ENCODE measurements at places on chromosomes 3 and 15.

DNA sequence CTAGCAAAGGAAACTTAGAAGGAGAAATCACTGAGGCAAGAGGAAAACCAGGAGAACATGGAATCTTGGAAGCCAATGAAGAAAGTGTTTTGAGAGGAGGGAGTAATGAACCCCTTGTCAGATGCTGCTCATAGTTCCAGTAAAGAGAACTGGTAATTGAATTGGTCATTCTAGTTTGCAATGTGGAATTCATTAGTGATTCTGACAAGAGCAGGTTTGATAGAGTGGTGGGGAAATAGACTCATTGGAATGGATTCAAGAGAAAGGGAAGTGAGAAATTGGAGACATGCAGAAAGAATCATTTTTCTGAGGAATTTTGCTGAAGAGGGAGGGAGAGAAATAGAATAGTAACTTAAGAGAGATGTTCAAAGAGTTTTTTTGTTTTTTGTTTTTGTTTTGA, 21.0 kb downstream of the GLCE start:
- no peak for DNase-seq

- DNase-seq, result no peak
These were observed 213.6 kb downstream of the GAP43 start for GRCh38 chr3:115836944-115837343.

- no peak for DNase-seq
These were observed 105.2 kb upstream of the BOC start for GRCh38 chr3:113105966-113106660.

GRCh38 chr3:150497956-150498355, 48.3 kb downstream of the SERP1 start:
- DNase-seq, result no peak

DNA sequence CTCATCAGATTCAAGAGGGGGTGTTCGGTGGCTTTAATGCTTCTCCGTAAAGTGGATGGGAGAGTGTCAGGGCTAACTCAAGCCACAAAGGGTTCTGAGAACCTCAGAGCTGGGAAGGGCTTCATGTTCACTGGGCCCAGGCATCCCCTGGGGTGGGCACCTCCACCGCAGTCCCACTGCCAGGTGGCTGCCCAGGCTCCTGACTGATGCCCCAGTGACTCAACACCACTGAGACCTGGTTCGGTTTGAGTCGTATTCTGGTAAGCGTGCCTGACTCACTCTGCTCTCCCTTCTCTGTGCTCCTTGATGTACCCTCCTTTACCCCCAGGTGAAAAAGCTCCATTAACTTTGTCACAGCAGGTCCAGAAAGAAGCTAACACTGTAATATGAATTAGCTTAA, 304.6 kb downstream of the RPLP1 start:
- DNase-seq, result no peak

DNA sequence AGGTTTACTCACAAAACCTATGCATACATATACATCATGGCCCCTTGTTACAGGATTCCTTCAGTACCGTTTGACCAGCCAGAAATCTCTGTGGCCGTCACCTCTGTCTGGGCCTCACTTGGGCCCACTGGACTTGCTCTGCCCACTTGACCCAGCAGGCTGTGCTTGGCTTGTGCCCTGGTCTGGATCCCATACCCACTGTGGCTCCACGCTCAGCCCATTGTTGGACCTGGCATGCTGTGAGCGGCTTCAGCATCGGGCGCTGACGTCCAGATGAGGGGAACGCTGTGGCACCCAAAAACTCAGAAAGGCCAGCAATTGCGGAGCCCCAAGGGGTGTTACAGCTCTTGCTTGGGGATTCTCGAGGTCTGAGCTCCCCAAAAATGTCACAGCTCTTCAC, 733.6 kb downstream of the PLOD2 start:
- no peak for DNase-seq

DNA sequence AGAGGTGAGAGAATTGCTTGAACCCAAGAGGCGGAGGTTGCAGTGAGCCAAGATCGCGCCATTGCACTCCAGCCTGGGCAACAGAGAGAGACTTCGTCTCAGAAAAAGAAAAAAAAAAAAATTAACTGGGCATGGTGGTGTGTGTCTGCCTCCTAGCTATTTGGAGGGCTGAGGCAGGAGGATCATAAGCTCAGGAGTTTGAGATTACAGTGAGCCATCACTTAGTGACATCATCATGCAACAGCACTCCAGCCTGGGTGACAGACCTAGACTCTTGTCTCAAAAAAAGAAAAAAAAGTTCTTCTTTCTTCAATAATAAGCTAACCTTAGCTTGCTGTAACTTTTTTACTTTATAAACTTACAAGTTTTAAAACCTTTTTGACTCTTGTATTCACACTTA, 99.8 kb downstream of the SLMAP start:
- no peak for DNase-seq

- DNase-seq, result no peak
These were observed 213.9 kb upstream of the PFN2 start for GRCh38 chr3:150184426-150185071.

GRCh38 chr3:123367467-123368154, 81.3 kb downstream of the ADCY5 start:
- DNase-seq, result no peak

DNA sequence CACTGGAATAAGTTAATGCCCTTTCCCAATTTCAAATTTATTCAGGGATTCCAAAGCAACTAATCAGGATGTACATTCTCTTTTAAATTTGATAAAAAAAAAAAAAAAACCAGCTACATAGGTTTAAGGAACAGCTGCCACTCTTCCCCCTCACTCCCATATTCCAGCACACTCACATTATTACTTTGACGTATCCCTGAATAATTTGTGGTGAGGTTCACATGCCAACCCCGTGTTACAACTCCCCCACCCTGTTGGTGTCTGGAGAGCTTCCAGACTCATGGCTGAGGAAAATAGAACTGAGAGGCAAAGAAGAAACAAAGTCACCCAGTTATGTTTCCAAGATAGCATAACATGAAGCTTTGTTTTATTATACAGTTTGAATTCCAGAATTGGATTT, 300.5 kb upstream of the MME start:
- no peak for DNase-seq

DNA sequence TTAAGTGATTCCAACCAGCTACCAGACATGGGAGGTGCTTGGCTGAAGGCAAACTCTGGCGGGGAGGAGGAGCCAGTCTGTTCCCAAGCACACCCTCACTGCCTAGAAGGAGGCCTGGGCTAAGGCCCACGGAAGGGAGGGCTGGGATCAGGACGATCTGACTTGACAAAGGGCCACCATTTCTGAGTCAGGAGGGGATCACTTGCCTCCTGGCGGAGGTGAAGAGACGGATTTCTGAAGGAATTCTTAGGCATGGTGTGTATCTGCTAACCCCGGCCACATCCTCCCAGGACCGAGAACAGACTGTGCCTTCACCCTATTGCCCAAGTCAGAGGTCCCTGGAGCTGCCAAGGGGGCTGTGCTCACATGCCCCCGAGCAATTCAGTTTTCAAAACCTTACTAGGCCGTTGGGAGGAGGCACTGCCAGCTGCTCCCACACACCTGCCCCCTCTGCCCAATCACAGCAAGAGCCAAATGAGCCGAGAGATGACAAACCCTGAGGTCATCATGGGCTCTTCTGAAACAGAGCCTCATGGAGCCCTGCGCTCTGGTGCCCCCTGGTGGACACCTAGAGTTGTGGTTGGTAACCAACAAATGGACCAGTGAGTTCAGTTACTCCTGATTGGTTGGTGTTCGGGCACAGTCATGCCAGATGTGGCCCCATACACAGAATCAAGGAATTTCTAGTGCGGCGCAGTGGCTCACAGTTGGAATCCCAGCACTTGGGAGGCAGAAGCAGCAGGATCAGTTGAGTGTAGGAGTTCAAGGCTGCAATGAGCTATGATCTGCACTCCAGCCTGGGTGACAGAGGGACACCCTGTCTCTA, 6.5 kb upstream of the TNK2 start:
- peak; percentile 77 for DNase-seq

DNA sequence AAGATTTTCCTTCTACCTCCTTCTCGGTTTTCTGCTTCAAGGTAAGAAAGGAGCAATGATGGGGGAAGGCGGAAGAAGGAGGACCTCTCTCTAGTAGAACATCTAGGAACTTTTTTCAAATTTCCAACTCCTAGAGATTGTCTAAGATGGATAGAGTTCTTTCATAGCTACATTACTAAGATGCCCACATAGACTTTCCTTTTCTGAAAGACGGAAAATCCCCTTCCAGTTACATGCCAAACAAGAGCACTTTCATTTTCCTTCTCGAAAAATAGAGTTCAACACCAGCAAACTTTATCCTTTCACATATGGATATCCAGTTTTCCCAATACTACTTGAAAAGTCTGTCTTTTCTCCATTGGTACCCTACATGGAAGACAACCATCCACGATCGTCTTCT, 692 bp downstream of the HTR3E start:
- DNase-seq, result no peak

- no peak for DNase-seq
These were observed 37.8 kb downstream of the LARS2 start for GRCh38 chr3:45426161-45426560.

DNA sequence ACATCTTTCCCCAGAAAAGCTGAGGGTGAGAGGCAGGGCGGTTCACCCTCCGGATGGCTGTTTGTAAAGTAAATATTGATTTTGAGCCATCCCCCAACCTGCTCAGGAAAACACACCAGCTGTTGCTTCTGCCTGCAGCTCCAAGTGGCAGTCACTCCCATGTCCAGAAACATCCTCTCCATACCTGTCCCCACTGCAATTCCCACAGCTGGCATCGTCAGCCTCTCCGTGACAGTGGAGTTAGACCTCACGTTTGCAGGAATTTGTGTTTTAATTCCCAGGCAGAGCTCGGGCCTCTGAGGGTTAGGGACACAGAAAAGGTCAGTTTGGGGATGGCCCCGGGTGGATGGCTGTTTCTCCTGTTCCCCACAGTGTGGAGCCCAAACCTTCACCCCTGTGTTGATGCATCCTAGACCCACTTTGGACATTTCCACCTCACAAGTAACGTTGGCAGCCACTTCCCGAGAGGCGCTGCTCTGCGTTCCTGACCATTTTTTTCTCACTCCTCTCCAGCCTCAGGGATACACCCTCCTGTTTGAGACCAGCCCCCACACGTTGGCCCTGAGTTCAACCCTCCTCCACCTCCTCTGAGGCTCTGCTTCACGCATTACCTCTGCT, 11.8 kb upstream of the FAM174B start:
- DNase-seq, result no peak

GRCh38 chr3:185353823-185354614, 8.9 kb upstream of the MAP3K13 start:
- peak; percentile 23 for DNase-seq

DNA sequence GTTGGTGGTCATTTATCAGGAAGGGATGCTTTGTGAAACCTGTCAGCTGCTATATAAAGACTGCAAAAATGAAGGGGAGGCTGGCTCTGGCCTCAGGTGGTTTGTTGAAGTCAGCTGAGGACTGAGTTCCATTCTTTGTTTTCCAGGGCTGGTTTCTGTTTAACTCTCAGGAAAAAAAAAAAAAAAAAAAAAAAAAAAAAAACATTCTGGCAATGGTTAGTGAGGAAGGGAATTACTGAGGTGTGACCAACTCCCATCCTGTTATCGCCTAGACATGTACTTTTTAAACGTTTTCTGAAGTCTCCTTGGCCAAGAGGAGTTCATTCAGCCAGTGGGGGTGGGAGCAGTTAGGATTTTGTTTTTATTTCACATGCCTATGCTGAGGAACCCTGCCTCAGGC, 316.3 kb downstream of the OXSM start:
- no peak for DNase-seq

- DNase-seq, result no peak
These were observed 29.1 kb upstream of the LYSMD4 start for GRCh38 chr15:99762288-99762687.

DNA sequence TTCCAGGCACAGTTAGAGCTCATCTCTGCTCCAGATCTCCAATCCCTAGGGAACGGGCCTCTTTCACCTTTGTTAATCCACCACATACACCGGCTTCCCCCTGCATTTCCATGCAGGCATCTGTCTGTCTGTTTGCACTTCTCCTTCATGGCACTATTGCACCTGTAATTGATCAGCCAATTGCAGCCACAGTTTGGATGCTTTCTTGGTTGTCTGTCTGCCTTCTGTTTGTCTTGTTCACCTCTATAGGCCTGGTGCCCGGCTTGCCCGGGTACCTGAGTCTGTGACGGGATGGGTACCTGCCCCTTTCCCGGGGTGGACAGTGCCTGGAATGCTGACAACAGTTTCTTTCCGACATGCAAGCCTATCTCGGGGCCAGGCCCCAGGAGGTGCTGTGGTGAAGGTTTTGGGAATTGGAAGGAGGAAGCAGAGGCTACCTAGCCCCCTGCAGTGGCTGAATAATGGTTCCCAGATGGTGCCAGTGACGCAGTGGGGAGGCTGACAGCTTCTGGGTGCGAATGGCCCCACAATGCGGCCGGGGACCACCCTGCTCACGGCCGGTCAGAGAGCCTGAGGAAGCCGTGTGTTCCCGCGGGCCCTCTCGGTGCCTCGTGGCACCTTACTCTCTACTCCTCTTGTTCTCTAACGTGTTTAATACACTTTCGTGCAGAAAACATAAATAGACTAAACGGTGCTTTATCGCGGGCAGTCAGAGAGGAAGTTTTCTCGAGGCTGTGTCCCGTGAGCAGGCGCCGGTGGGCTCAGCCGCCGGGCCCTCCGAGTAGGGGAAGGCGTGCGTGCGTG, 31.3 kb upstream of the RAB6B start:
- DNase-seq, result no peak

DNA sequence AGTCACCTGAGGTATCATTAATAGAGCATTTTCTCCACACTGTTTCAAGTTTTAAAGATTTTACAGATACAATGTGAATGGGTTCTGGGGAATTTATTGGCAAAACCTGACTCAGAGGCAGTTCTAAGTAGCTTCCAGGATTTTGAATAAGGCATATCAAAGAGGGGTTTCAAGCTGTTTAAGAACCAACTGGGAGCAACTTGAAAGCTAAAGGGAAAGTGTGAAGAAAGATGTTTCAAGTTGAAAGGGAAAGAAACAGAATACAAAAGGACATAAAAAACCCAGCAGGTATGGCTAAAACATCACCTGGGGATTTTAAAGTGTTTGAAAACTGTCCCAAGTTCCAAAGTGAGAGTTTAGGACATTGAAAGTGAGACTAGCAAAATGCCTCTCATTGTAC, 17.8 kb upstream of the SERPINI2 start:
- no peak for DNase-seq

- no peak for DNase-seq
These were observed 84.2 kb downstream of the FOXP1 start for GRCh38 chr3:71499227-71499876.

DNA sequence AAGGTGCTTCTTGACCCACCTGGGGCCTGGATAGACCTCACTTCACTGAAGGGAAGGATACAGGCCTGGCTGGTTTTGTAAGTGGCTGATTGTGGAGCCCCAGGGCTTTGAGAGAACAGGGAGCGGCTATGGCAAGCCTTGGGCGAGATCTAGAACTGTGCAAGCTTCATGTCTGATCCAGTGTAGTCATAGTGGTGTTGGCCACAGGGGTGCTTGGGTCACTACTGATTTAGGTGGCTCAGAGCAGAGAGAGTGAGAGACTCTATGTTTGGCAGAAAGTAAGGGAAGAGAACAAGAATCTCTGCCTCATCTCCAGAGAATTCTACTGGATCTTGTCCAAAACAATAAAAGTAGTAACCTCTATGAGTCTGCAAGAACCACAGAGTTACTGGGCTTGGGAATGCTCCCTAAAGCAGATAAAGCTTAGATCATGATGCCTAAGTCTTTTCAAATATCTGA, 394.2 kb upstream of the EPHA3 start:
- no peak for DNase-seq
